ENCODE measurements at places on chromosomes 11 and 22.

GRCh38 chr11:1287928-1288327 lies 21.5 kb downstream of the TOLLIP start:
- DNase-seq, result no peak

DNA sequence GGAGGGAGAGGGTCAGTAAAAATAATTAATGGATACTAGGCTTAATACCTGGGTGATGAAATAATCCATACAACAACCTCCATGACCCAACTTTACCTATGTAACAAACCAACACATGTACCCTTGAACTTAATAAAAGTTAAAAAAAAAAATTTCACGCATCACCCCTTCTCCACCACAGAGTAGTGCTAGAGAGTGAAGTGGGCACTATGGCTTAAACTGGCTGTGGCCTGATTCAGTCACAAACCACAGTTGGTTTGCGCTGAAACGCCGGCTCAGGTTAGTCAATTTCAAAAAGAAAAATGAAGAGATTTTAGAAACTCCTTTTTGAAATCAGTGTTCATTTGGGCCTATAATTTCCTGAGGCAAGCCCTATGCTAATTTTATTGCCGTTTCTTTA lies 144.3 kb downstream of the TRPC6 start:
- DNase-seq, result no peak

DNA sequence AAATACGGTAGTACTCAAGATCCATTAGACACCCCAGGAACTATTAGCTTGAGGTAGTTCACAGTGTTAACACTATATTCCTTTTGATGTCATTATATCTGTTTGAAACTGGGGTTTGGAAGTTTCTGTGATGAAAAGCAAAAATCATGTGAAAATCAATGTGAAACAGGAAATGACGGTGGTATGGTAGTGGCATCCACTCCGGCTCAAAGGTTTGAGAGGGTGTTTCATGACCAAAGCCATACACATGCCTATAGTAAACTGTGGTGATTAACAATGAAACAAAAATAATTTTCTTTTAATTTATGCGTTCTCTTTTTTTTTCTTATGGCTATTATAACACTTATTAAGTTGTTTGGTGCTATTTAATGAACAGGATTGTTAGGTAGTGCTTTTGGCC lies 10.9 kb downstream of the RAB38 start:
- no peak for DNase-seq

DNA sequence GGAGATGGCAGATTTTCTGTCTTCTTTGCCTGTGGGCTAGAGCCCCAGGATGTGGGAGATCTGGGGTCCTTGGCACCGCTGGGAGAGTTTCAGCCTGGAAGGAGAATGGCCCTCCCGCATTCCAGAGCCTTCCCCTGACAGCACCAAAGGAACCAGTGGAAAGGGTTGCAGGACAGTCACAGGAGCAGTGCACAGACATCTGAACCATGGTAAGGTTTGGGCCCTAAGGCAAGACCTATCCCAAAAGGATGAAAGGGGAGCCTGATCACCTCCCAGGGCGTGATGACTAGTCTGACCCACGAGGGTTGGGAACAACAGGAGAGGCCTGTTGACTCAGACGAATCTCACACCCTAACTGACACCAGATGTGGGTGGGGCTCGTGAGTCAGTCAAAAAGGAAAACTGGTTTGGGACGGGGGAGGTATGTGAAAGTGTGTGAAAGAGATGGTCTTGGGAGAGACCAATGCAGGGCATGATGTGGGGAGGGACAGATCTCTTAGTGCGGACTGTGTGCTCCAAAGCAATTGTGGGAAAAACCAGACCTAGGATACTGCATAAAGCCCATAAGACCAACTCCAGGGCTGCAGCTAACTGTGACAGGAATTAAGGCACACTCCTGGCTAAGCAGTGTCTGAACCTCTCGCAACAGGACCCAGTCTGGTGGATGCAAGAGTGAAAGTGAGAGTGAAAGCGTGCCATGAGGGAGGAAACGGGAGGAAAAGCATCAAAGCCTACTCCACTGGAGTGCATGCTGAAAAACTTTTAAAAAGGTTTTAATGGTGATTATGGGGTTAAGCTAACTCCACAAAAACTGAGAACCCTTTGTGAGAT lies 39.1 kb upstream of the GLYAT start:
- no peak for DNase-seq

DNA sequence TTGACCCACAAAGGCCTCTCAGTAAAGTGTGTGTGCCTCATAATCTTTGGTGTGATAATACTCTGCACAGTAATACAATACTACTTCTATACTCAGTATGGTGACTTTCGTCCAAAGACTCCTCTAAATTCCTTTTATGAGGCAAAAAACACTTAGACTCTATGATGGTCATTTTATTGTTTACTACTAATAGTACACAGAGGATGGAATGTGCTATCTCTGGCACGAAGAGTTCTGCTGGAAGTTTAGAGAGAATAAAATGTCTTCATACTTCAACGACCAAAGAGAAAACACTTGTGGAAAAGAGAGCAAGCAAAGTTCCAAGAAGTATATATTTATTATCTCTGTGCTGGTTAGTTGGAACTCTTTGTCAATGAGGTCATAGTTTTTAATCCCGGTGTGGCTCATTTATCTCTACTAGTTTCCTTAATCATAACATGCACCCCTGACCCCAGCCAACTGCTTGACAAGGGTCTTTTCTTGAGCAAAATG lies 7.5 kb upstream of the CSTF3 start:
- no peak for DNase-seq

GRCh38 chr22:24510637-24511625 lies 15.8 kb downstream of the UPB1 start:
- no peak for DNase-seq
